Adipose tissue (tissue), 3 donors: ENCODE measurements at places on chromosomes 1 and 21. TPM values are rescaled to one million over a fixed set of nuclear protein-coding genes. Genes with fewer than 3 reads are reported as not detected.

Gene CLCA4
- polyA plus RNA-seq = not detected

Gene NBL1
- 163 TPM for polyA plus RNA-seq

Gene LCE3E
- not detected for polyA plus RNA-seq

Gene LRRC7
- not detected for polyA plus RNA-seq

Gene FAM163A
- polyA plus RNA-seq = 0.22 TPM

Gene DYNLT5
- polyA plus RNA-seq = 0.83 TPM

Gene PPP2R5A
- 31.2 TPM for polyA plus RNA-seq

Gene CD48
- polyA plus RNA-seq = 3.7 TPM

Gene ERG
- polyA plus RNA-seq = 20.6 TPM

Gene PGLYRP4
- not detected for polyA plus RNA-seq

Gene ASH1L
- polyA plus RNA-seq = 12.0 TPM

Gene CYP2J2
- polyA plus RNA-seq = 0.71 TPM

Gene COL24A1
- polyA plus RNA-seq = 0.01 TPM

Gene RHD
- not detected for polyA plus RNA-seq

Gene GBP2
- 58.1 TPM for polyA plus RNA-seq

Gene ADAM15
- polyA plus RNA-seq = 217 TPM

Gene PROX1
- 0.49 TPM for polyA plus RNA-seq

Gene LCE1E
- polyA plus RNA-seq = not detected

Gene CRNN
- 5.0 TPM for polyA plus RNA-seq

Gene EFNA3
- polyA plus RNA-seq = 0.67 TPM

Gene GJC2
- 2.0 TPM for polyA plus RNA-seq

Gene RGS8
- not detected for polyA plus RNA-seq

Gene ETV3
- 18.4 TPM for polyA plus RNA-seq

Gene RAD54L
- 0.24 TPM for polyA plus RNA-seq

Gene CALML6
- polyA plus RNA-seq = 0.62 TPM

Gene TMEM125
- not detected for polyA plus RNA-seq

Gene PROK1
- polyA plus RNA-seq = 2.7 TPM

Gene RGS1
- 7.5 TPM for polyA plus RNA-seq

Gene GRIK1
- polyA plus RNA-seq = 0.11 TPM
